ENCODE measurements at places on chromosomes 7 and 10. TPM values are rescaled to one million over a fixed set of nuclear protein-coding genes. Genes with fewer than 3 reads are reported as not detected.

The PARD3 gene
- total RNA-seq = 0.63 TPM

The CDK13 gene
- total RNA-seq = 46.7 TPM

The FAM180A gene
- not detected for total RNA-seq

The SLC16A9 gene
- total RNA-seq = 0.08 TPM

The RNF148 gene
- not detected for total RNA-seq

GRCh38 chr10:86127274-86127819 lies 239.2 kb downstream of the GRID1 start:
- H3K4me1 ChIP-seq = no peaks in the 10 kb centered on the region
- DNase-seq = no peak
- H3K36me3 ChIP-seq = no peaks in the 10 kb centered on the region
- no peak overlapping the region for H3K27ac ChIP-seq
- H3K27me3 ChIP-seq = peaks cover 2% of the 10 kb centered on the region
- H3K4me3 ChIP-seq = no peak overlapping the region

DNA sequence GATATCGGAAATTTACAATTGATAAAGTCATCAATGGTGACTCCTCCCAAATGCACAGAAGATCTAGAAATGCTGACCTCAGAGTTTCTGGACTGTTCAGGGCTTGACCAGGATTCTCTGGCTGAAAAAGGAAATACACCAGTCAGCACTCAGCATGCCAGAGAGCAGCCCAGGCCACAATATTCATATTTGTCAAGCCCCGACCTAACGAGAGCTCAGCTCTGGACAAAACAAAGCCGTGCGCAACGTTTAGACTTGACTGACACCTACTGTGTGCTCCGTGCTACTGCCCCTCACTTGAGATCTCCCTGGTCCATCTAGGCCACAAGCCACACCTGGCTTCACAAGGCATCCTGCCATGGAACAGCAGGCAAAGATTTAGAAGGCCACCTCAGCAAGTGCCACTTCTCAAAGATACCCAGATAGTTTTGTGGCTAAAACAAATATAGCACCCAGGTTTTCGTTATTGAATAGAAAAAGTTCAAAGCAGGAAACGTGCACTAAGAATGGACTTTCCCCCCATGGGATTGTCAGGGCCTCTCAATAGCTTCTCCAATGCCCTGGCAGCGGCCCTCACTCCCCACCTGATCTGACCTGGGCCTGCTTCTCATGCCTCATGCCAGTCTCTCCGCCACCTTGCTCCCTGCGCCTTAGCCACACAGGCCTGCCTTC lies 218.3 kb downstream of the FAM107B start:
- H3K4me3 ChIP-seq = no peak overlapping the region
- peak overlapping the region; percentile 73 for H3K27ac ChIP-seq
- peaks cover 96% of the 10 kb centered on the region for H3K4me1 ChIP-seq

- DNase-seq = no peak
- H3K27ac ChIP-seq = no peak overlapping the region
- no peak overlapping the region for H3K4me3 ChIP-seq
- H3K27me3 ChIP-seq = no peaks in the 10 kb centered on the region
- H3K4me1 ChIP-seq = no peaks in the 10 kb centered on the region
- H3K36me3 ChIP-seq = peaks cover 11% of the 10 kb centered on the region
Measured at GRCh38 chr7:17912050-17912449, 28.2 kb downstream of the SNX13 start.

- no peaks in the 10 kb centered on the region for H3K4me1 ChIP-seq
- peaks cover 13% of the 10 kb centered on the region for H3K27me3 ChIP-seq
- no peak overlapping the region for H3K27ac ChIP-seq
- H3K4me3 ChIP-seq = no peak overlapping the region
Measured at GRCh38 chr10:78594559-78595268, 474.1 kb upstream of the ZMIZ1 start.

- no peak overlapping the region for H3K27ac ChIP-seq
- peaks cover 31% of the 10 kb centered on the region for H3K36me3 ChIP-seq
- no peak overlapping the region for H3K4me3 ChIP-seq
- no peaks in the 10 kb centered on the region for H3K27me3 ChIP-seq
- no peak for DNase-seq
- peaks cover 7% of the 10 kb centered on the region for H3K4me1 ChIP-seq
Measured at GRCh38 chr7:5755704-5756504, 25.6 kb downstream of the RNF216 start.

GRCh38 chr10:13788711-13789447 lies 202.1 kb downstream of the PRPF18 start:
- H3K4me3 ChIP-seq = no peak overlapping the region
- peaks cover 2% of the 10 kb centered on the region for H3K27me3 ChIP-seq
- H3K36me3 ChIP-seq = no peaks in the 10 kb centered on the region
- H3K27ac ChIP-seq = peak overlapping the region; percentile 95

GRCh38 chr7:150420242-150420641 lies 30.2 kb upstream of the GIMAP8 start:
- H3K4me3 ChIP-seq = no peak overlapping the region
- H3K36me3 ChIP-seq = no peaks in the 10 kb centered on the region
- H3K27me3 ChIP-seq = peaks cover 4% of the 10 kb centered on the region
- peaks cover 10% of the 10 kb centered on the region for H3K4me1 ChIP-seq
- H3K27ac ChIP-seq = no peak overlapping the region

GRCh38 chr7:4077980-4078379 lies 604.1 kb upstream of the FOXK1 start:
- H3K27ac ChIP-seq = no peak overlapping the region
- peaks cover under 1% of the 10 kb centered on the region for H3K4me1 ChIP-seq
- H3K36me3 ChIP-seq = no peaks in the 10 kb centered on the region
- H3K4me3 ChIP-seq = no peak overlapping the region
- no peaks in the 10 kb centered on the region for H3K27me3 ChIP-seq

DNA sequence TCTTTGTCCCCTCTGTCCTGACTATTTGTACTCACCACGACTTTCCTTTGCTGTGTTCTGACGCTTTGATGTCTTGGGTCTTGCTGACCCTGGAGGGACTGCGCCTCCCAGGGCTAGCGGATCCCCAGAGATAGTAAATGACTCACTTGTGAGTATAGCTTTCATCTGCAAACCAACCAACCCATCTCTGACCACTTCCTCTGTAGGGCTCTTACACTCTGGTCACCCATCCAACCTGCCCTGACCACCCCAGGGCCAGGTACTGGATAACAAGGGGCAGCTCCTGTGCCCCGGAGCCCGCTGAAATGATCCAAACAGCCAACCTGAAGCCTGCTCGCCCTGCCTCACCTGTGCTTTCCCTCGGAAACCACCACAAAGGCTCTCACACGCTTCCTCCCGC lies 125.2 kb upstream of the CARD11 start:
- DNase-seq = no peak
- H3K27me3 ChIP-seq = peaks cover 5% of the 10 kb centered on the region
- no peaks in the 10 kb centered on the region for H3K36me3 ChIP-seq

- no peak overlapping the region for H3K4me3 ChIP-seq
- H3K4me1 ChIP-seq = no peaks in the 10 kb centered on the region
- H3K36me3 ChIP-seq = no peaks in the 10 kb centered on the region
- DNase-seq = no peak
- no peaks in the 10 kb centered on the region for H3K27me3 ChIP-seq
Measured at GRCh38 chr7:119783799-119784198, 489.2 kb upstream of the KCND2 start.

DNA sequence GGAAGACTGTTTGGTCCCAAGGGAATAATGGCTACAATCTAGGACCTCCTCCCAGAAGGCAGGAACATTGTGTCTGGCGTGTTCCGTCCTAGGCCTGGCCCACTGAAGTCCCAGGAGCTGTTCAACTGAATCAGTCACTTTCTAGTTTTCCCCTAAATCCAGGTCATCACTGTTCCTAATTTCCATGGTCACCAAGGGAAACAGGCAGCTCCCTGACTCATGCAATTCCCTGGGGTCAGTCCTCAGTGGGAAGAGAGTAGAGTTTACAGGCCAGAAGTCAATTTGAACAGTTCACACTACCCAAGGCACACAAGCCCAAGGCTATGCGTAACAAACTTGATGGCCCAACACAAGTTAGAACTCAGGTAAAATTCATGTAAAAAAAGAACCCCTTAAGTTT lies 44.0 kb downstream of the CREB3L2 start:
- H3K4me1 ChIP-seq = peaks cover 3% of the 10 kb centered on the region
- no peak overlapping the region for H3K27ac ChIP-seq
- DNase-seq = no peak

- H3K36me3 ChIP-seq = peaks cover 32% of the 10 kb centered on the region
- no peaks in the 10 kb centered on the region for H3K27me3 ChIP-seq
- no peak overlapping the region for H3K4me3 ChIP-seq
- no peak for DNase-seq
Measured at GRCh38 chr7:6701860-6702259, 4.9 kb downstream of the ZNF12 start.

- no peak for DNase-seq
- H3K4me3 ChIP-seq = no peak overlapping the region
- H3K27me3 ChIP-seq = no peaks in the 10 kb centered on the region
- H3K27ac ChIP-seq = no peak overlapping the region
- H3K36me3 ChIP-seq = no peaks in the 10 kb centered on the region
Measured at GRCh38 chr10:31017534-31018355, 13.9 kb downstream of the ZNF438 start.

GRCh38 chr10:34959786-34960185 lies 130.4 kb downstream of the CUL2 start:
- no peaks in the 10 kb centered on the region for H3K36me3 ChIP-seq
- no peak overlapping the region for H3K4me3 ChIP-seq
- H3K27me3 ChIP-seq = no peaks in the 10 kb centered on the region

- H3K4me3 ChIP-seq = no peak overlapping the region
- no peaks in the 10 kb centered on the region for H3K4me1 ChIP-seq
- H3K36me3 ChIP-seq = no peaks in the 10 kb centered on the region
- no peak overlapping the region for H3K27ac ChIP-seq
Measured at GRCh38 chr7:71403202-71403946, 271.4 kb downstream of the GALNT17 start.

DNA sequence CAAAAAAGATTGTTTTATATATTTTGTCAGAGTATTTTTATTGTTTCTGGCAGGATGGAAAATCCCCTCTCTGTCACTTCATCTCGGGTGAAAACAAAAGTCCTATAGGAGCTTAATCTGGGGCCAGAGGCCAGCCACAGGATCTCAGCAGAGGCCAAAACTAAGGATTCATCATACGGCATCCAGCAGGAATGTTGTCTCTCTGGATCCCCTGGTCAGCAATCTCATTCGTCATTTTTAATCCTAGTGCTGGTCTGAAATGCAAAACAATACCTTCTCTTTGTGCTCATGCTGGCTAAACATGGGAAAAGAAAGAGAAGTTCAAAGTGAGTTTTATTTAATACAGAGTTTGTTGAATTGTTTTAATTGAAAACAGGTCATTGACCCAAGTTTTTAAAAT lies 482.5 kb upstream of the AUTS2 start:
- DNase-seq = no peak
- H3K36me3 ChIP-seq = no peaks in the 10 kb centered on the region
- no peaks in the 10 kb centered on the region for H3K27me3 ChIP-seq
- no peaks in the 10 kb centered on the region for H3K4me1 ChIP-seq
- no peak overlapping the region for H3K4me3 ChIP-seq

DNA sequence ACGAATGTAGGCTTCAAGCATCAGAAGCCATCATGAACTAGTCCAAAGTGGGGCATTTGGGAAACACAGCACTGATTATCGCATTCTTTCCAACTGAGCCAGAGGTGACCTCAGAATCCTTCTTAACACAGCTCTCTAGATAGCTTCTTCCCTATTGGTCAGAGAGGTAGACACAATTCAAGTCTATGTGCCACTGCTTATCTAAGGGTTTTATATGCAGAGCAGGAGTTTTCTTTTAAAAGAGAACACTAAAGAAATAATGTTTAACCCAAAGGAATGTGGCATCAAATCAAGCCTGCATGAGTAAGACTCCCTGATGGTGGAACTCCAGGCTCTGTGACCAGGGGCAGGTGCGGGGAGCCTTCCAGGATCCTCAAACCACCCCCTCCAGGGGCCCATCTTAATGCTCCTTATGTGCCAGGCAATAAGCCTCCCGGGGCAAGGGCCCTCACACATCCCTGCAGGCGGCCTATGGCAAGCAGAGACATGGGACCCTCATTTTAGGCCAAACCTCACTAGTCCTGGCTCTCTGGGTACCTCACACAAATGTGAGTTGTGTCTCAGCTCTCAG lies 13.8 kb downstream of the HSPA12A start:
- H3K27ac ChIP-seq = no peak overlapping the region
- H3K4me1 ChIP-seq = peaks cover 17% of the 10 kb centered on the region
- no peak for DNase-seq
- H3K36me3 ChIP-seq = no peaks in the 10 kb centered on the region

DNA sequence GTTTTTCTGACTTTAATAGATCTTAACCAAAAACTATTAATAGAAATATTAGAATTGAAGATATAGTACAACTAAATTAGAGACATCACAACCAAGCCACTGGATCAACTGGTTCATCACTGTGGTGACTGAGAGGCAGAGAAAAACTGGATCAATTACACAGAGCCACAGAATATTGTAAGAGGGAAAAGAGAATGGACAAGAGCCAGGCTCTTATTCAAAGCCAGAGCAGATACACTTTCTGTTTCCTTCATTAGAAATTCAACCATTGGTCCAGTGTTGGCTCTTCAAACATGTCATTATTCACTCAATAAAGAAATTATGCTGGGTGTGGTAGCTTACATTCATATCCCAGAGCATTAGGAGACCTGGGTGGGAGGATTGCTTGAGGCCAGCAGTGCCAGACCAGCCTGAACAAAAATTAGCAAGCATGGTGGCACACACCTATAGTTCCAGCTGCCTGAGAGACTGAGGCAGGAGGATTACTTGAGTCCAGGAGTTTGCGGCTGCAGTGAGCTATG lies 295.1 kb downstream of the NEBL start:
- no peak overlapping the region for H3K27ac ChIP-seq
- no peak overlapping the region for H3K4me3 ChIP-seq
- H3K36me3 ChIP-seq = no peaks in the 10 kb centered on the region
- no peak for DNase-seq
- no peaks in the 10 kb centered on the region for H3K27me3 ChIP-seq
